ENCODE measurements at places on chromosomes 4 and X.
A peak's percentile ranks its signal among the peaks of the same experiment; 100 is the strongest.

GRCh38 chr4:90357117-90357710, 230.0 kb downstream of the CCSER1 start:
- DNase-seq: peak; percentile 43

DNA sequence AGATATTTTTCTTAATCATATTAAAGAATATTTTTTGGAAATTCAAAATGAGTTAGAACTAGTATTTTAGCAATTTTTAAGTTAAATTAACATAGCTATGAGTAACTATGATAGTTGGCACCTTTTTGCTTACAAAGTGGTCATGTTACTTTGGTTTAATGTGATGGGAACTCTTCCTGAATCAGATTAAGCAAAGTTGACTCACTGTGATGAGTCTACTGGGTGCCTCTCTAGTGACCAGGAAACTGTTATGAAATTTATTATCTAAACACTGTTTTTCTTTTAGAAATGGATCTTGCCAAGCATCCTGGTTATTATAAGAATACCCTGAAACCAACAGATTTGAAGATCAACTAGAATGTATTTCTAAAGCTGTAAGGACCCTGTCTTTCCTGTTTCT, 985.8 kb downstream of the TRAM1L1 start:
- no peak for DNase-seq

GRCh38 chr4:148300877-148301276, 141.3 kb downstream of the NR3C2 start:
- no peak for DNase-seq

DNA sequence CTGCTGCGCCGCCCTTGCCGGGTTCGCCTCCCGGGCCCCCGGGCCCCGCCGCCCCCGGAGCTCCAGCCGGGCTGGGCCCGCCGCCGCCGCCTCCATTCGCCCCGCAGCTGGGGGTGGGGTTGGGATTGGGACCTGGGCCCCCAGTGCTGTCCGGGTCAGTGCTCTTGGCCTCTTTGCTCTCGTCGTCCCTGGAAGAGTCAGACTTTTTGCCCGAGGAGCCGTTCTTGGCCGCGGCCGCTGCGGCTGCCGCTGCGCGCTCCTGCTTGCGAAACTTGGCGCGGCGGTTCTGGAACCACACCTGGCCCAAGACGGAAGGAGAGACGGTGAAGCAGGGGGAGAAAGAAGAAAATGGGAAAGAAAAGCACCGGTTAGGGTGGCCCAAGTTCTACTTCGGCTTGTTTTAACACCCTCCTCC, 2.5 kb downstream of the PHOX2B start:
- no peak for DNase-seq

DNA sequence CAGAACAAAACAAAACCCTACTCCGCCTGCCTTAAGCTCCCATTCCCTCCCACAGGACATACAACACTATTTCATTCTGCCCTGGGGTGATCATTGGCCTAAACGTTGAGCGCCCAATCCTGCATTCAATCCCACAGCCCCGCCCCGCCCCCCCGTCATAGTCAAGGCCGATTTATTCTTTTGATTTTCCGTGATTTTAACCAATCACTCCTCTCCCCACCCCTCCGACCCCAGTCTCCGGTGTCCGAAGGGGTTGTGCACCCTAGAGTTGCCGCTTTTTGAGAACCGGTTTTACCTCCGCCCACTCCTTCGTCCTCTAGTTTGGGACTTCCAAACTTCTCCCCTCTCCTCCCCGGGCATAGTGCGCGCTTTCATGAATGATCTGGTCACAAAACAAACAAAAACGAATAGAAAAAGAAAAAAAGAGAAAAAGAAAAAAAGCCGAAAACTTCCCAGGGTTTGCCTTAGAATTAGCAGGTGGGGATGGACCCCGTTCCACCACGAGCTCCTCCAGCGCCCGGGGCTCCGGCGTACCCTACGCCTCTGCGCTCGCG, 446 bp upstream of the UBE2A start:
- peak; percentile 27 for DNase-seq

GRCh38 chrX:112844250-112844649, 3.6 kb upstream of the AMOT start:
- no peak for DNase-seq

DNA sequence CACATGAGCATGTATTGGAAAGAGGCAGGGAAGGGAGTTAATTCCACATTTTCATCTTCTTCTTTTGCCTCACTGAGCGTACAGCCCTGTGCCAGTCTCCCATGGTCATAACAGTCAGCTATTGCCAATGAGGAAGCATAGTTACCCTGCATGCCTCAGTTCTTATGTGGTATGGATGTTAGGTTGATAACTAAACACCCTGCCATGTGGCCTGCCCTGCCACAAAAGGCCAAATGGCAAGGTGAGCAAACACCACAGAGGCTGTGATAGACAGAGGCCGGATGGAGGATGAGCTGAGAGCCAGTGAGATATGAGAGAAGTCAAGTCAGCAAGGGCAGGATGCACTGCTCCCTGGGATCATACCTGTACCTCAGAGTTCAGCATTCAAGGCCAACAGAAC, 59.3 kb downstream of the BTC start:
- DNase-seq: no peak

DNA sequence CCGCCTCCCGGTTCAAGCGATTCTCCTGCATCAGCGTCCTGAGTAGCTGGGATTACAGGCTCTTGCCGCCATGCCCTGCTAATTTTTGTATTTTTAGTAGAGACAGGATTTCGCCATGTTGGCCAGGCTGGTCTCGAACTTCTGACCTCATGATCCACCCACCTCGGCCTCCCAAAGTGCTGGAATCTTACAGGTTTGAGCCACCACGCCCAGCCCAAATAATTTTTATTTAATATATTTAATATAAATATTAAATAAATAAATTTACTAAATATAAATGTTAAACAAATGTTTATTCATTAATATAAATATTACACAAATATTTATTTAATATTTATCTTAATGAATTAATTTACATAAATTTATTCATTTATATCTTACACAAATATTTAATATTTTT, 120.2 kb downstream of the SHOX start:
- DNase-seq: no peak

GRCh38 chr4:107319386-107319785, 283.3 kb upstream of the DKK2 start:
- DNase-seq: no peak

- DNase-seq: no peak
These were observed 56.8 kb downstream of the RBPJ start for GRCh38 chr4:26377328-26378311.

- no peak for DNase-seq
These were observed 967.2 kb downstream of the TRAM1L1 start for GRCh38 chr4:116118221-116118620.

GRCh38 chr4:78737035-78737434, 39.1 kb upstream of the BMP2K start:
- no peak for DNase-seq

GRCh38 chr4:121151942-121152341, 12.2 kb downstream of the TNIP3 start:
- no peak for DNase-seq

DNA sequence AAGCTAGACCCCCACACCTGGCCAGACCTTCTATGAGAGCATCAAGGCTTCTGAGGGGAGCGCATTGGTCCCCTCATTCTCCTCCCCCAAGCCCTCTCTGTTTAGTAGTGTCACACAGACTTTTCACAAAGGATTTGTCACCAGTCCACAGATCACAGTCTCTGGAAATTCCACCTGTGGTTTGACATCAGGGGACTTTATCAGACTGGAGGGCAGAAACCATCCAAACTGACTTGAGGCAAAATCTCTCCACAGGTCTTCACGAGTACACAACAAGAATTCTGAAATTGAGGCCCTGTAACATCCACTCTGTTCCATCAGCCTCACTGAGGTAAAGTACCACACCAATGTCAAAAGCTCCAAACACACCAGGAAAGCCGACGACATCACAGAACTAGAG, 112.5 kb downstream of the SH3KBP1 start:
- DNase-seq: no peak

GRCh38 chr4:183636923-183637322, 22.1 kb downstream of the RWDD4 start:
- no peak for DNase-seq

- DNase-seq: peak; percentile 76
These were observed 90.3 kb downstream of the DHRSX start for GRCh38 chrX:2410279-2411020.

DNA sequence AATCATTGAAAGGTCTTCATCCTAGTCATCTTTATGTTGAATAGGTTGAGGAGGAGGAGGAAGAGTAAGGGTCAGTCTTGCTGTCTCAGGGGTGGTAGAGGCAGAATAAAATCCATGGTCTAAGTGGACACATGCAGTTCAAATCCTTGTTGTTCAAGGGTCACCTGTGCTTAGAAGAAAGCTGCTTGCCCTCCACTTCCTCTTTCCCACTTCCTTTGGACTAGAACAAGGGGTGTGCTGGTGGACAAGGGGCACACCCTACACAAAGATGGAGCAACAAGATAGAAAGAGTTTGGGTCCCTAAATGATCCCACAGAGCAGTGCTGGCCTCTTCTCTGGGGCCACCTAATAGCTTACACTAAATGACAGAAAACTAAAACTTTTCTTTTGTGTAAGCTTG, 47.9 kb downstream of the HSD17B13 start:
- no peak for DNase-seq

- no peak for DNase-seq
These were observed 59.0 kb upstream of the C1QTNF7 start for GRCh38 chr4:15368856-15369255.

- no peak for DNase-seq
These were observed 231.5 kb downstream of the UNC5C start for GRCh38 chr4:95317085-95317793.

GRCh38 chr4:73451981-73452747, 16.1 kb downstream of the AFP start:
- no peak for DNase-seq

- DNase-seq: no peak
These were observed 51.6 kb upstream of the ADRA2C start for GRCh38 chr4:3714642-3715001.

DNA sequence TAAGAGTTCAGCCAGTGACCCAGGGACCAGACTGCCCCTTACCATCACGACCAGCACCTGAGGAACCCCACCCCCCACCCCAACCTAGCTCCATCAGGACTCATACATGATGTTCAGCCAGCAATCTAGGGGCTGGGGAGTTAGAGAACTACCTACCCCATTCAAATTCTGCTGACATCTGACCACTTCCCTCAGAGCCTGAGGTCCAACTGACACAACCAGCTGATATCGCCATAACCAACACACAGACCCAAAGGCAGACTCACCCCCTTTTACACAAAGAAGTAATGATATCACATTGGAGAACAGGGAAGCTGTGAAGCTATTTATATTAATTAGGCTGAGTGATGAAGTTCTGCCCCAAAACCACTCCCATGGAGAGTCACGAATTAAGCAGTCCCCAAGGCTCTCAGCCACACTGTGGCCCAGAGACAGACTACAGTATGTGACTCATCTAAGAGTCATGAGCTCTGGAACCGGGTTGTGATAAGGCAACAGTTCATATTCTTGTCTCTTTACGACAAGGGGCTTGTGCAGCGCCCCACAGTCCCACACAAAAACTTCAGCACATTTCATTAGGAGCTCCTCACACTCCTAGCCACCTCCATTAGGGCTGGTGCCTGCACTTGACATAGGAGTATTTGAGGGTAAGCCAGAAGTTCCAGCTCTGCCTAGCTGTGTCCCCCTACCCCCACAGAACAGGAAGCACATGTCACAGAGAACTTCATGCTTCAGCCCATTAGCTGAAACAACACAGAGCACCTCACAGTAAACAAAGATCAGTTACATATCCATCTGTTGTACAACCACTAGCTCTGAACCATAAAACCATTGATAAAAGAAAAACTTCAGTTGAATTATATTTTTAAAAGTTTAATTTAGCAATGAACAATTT, 184.7 kb upstream of the ZCCHC13 start:
- DNase-seq: no peak

- DNase-seq: no peak
These were observed 72.5 kb upstream of the ATOH1 start for GRCh38 chr4:93756101-93756500.

- no peak for DNase-seq
These were observed 26.7 kb downstream of the ANKRD50 start for GRCh38 chr4:124685851-124686250.

DNA sequence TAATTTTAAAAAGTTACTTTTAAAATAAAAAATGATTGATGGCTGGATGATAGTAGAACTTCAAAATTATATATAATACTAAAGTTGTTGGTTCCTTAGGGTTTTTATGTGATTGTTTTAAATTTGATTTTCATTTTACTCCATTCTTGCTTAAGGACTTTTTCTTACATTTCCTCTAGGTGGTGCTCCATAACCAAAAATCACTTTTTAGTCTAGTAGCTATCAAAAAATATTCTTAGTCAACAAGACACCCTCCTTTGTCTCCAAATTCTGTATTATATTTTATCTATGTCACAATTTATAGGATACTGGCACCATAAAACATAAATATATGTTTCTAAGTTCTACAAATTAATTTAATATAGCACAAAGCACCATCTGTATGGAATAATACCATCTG, 67.2 kb upstream of the BRWD3 start:
- DNase-seq: peak; percentile 8

DNA sequence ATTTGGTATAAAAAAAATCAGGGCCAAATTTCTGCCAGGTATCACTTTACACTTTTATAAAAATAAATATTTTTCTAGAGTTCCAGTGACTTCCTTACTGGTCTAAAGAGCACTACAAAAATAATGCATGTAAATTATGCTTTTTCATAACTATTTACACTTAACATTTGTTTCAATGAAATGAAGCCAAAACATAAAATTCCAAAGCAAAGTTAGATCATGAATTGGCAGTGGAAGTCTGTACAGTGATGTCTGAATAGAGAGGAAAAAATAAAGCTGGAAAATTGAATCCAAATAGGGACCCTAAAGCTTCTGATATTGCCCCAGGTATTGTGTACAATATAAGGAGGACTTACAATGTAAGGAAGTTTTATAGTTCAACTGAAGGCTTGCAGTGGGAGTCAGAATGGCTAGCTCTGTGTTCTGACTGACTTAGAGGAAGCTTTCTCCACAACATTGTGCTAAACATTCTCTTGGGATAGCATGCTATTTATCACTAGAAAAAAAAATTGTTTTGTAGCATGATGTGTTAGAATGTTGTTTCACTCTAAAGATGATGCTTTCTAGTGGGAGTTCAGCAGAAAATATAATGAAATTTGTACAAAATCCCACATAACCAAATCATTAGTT, 288.2 kb upstream of the UGT8 start:
- DNase-seq: no peak

DNA sequence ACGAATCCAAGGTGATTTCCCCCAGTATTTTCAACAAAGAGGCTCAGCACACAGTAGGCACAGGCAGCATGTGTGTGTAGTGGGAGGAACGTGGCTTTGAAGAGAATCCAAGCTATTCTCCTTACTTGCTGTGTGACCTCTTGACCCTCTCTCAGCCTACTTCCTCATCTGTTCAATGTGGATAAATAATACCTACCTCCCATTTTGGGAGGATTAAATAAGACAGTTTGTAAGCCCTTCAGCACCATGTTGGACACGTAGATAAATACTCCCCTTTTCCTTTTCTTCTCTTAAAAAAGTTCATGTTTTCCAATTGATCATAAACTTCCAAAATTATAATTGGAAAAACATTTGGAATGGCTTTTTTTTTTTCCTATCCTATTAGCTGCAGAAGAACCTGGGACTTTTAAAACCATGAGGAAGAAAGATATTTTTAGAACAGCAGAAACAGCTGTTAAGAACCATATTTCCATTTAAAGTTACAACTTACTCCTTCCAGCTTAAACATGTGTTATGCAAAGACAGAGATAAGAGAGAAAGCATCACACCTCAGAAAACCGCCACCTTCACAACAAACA, 56.1 kb upstream of the TMEM131L start:
- no peak for DNase-seq
